AG09309 (cell line): ENCODE measurements at places on chromosomes 1 and 21.

DNA sequence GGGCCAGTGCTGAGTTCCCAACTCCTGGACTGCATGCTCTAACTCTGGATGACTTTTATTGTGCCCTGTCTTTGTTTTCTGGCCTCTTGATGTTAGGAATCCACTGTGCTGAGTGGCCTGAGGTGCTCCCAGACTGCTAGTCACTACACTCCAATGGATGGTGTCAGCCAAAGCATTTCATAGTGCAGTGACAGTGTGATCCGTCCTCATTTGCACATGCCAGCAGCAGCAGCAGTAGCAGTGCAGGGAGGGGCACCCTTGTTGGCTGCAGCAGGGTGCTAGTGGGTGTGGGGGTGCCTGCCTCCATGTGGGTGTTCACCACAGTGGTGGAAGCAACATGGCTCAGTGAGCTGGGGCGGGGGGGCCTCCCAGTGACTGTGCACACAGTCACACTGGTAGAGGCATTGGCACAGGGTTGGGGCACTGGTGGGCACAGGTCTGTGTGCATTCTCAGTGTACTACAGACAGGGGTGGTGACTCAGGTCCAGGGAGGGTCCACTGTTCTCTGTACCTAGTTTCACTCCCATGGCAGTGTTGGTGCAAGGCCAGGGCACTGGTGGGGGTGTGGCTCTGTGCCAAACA lies 214.0 kb downstream of the ZC3H11B start:
- no peak for DNase-seq

- no peak for DNase-seq
These were observed 26.8 kb upstream of the RASAL2 start for GRCh38 chr1:178066908-178067614.

- DNase-seq, result no peak
These were observed 8.5 kb upstream of the MEX3A start for GRCh38 chr1:156090840-156091188.

- DNase-seq, result no peak
These were observed 119.3 kb upstream of the CDC42BPA start for GRCh38 chr1:227437495-227438008.

DNA sequence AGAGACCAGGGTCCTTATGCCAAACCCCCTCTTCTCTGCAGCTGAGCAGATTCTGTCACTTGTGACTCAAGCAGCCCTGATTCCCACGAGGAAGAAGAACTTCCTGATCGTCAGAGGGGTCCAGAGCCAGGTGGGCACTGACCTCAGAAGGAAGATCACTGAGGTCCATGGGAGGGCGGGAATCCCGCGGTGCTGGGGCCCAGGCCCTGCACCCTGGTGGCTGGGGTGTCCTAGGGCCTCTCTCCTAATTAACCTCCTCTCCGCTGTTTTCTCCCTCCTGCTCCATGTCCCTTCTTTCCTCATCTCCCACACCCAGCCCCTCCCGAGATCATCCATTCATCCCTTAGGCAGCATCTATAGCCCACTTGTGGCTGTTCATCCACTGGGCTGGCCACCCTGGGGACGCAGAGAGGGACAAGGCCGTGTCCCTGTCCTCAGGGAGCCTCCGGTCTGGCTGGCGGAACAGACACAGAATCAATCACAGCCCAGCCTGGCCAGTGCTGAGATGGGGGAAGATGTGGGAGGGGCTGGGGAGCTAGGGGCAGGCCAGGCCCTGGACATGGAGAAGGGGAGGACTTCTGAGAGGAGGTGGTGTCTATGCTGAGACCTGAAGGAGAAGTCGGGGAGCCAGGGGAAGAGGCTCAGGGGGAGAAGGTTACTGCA lies 638.3 kb downstream of the MATN1 start:
- DNase-seq, result no peak
